ENCODE measurements at places on chromosomes 6 and 20.

GRCh38 chr6:167137881-167138280 lies 15.0 kb downstream of the CCR6 start:
- DNase-seq, result peak; percentile 77

GRCh38 chr6:53148684-53149083 lies at the start of gene GCM1:
Gene GCM1 (minus strand): TSS chr6:53148841. CDS start chr6:53145632, 3,209 bp downstream.
- DNase-seq, result no peak

DNA sequence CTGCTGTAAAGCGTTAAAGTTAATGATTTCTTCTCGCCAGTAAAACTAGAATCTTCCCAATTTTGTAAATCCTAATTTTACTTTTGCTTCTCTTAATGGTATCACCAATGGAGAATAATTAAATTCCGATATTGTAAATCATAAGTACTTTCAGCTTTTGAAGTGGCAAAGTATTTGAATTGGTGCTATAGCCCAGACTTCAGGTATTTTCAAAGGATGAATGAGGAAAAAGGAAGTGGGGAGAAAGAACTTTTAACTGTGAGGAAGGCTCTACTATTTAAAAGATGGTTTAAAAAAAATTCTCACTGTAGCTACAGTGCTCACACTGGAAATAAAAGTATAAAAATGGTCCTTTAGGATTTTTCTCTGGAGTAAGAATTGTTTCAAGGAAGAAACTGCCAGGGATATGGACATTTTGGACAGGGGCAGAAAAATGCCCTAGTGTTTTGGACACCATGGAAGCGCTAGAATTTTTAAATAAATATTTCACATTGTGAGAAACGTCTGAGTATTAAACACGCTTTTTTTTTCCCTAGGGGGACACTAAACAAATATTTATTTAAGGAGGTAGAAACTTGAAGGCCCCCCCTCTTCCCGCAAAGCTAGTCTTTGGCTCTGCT lies 1.3 kb upstream of the TAB2 start:
- DNase-seq, result no peak

GRCh38 chr6:967701-968100 lies 274.8 kb upstream of the EXOC2 start:
- DNase-seq, result no peak

GRCh38 chr6:1003394-1004160 lies 308.3 kb upstream of the FOXQ1 start:
- no peak for DNase-seq

GRCh38 chr20:1430004-1430451 lies 36.6 kb downstream of the NSFL1C start:
- no peak for DNase-seq

GRCh38 chr6:136396908-136397307 lies 107.3 kb upstream of the BCLAF1 start:
- DNase-seq, result no peak

- DNase-seq, result peak; percentile 22
These were observed 51.0 kb upstream of the ZFP64 start for GRCh38 chr20:52242237-52243230.

GRCh38 chr20:17524560-17524959 lies 6.6 kb downstream of the BFSP1 start:
- no peak for DNase-seq

DNA sequence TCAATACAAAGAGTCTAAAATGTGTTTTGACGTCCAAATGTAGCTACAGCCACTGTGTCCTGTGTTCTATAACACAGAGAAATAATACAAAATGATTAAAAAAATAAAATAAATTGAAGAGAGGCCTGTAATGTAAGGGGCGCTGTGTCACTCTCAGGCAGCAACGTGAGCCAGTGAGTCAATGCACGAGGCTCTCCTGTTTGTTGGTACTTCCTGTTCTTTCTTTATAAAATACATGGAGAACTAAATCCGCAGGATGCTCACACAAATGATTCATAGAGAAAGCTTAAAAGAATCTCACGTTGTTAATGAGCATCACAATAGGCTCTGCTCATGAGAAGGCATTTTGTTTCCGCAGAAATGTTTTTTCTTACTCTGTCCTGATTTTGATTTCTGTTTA lies 635.0 kb upstream of the AGPAT4 start:
- DNase-seq, result no peak

- DNase-seq, result no peak
These were observed 385.7 kb downstream of the GRIK2 start for GRCh38 chr6:101779051-101779844.

- no peak for DNase-seq
These were observed 26.1 kb upstream of the KCNQ5 start for GRCh38 chr6:72595812-72596211.

DNA sequence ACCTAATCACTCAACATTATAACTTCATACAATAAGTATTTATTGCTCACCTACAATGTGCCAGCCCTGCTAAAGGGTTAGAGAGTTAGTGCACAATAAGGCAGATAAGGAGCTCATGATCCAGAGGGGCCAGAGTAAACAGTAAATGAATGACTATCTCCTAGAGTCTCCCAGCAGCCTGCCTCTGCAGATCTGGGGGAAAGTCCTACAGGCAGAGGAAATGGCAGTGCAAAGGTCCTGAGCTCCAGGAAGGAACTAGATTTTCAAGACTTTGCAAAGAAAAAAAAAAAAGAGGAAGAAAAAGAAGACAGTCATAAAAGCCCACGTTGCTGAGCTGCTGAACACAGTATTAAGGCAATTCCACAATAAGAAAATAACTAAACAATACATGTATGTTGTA lies 160.1 kb downstream of the SIM1 start:
- DNase-seq, result no peak

GRCh38 chr6:68572975-68573374 lies 62.1 kb upstream of the ADGRB3 start:
- no peak for DNase-seq

- peak; percentile 8 for DNase-seq
These were observed 13.7 kb upstream of the PLCG1 start for GRCh38 chr20:41123631-41124030.

GRCh38 chr20:437787-438486 lies 24.4 kb downstream of the TBC1D20 start:
- DNase-seq, result no peak

- no peak for DNase-seq
These were observed 19.2 kb upstream of the SPDEF start for GRCh38 chr6:34575326-34575725.

DNA sequence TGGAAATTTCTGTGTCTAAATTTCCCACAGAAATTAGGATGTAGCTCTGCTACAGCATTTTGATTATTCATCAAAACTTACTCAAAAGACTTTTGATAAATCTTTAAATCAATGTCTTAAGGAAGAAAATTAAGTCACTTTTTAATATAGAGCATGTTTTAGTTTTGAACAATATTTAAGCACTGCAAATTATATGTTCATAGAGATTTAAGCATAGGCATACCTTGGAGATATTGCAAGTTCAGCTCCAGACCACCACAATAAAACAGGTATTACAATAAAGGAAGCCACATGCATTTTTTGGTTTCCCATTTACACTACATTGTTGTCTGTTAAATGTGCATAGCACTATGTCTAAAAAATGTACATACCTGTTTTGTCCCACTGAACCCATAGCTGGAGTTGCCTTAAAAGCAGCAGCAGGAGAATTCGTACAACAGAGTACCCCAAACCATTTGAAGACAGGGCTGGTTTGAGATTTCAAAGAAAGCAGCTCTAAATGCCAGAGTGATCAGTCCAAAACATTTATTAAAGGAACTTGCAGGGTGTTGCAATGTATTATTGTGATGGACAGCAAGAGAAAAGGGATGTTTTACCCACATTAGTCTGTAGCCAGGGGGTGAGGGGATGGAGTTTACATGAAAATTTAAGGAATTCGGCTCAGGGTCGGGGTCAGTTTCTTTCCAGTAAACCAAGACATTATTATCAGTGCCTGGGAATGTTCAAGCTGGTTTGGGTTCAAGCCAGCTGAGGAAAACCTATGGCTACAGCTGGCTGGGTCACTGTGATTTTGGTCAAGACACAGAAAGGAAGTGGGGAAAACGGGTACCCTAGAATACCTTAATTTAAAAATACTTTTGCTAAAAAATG lies 6.3 kb upstream of the LOC128125822 start:
- no peak for DNase-seq

- no peak for DNase-seq
These were observed 11.1 kb downstream of the ASF1A start for GRCh38 chr6:118905084-118905483.

DNA sequence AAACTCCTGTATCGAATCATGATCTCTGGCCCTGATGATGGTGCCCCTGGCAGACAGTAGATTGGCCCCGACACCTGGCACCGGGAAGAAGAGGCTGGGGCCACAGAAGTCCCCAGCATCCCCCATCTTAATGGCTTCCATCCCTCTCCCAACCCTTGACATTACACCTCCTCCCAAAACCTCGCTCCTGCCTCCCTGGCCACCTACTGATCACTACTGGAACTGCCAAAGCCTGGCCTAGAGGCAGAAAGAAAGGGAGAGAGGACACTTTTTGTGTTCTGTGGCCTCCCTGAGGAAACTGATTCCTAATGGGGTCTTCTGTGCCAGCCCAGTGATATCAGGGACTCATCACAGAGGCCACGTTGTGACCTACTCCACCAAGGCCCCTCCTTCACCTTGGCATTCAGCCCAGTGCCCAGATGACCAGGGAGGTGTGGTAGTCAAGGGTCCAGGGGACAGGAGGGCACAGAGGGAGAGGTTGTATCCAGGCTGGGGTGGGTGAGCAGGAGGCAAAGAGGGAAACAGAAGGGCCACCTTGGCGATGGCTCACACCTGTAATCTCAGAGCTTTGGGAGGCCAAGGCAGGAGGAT lies 6.1 kb downstream of the C20orf173 start:
- no peak for DNase-seq

- no peak for DNase-seq
These were observed 45.5 kb upstream of the THEMIS start for GRCh38 chr6:127946388-127946787.

GRCh38 chr6:169920359-169921020 lies 169.1 kb downstream of the ERMARD start:
- no peak for DNase-seq

- DNase-seq, result no peak
These were observed 648.5 kb downstream of the TFAP2A start for GRCh38 chr6:9766240-9766915.

GRCh38 chr6:66328200-66328599 lies 621.2 kb upstream of the EYS start:
- DNase-seq, result no peak

DNA sequence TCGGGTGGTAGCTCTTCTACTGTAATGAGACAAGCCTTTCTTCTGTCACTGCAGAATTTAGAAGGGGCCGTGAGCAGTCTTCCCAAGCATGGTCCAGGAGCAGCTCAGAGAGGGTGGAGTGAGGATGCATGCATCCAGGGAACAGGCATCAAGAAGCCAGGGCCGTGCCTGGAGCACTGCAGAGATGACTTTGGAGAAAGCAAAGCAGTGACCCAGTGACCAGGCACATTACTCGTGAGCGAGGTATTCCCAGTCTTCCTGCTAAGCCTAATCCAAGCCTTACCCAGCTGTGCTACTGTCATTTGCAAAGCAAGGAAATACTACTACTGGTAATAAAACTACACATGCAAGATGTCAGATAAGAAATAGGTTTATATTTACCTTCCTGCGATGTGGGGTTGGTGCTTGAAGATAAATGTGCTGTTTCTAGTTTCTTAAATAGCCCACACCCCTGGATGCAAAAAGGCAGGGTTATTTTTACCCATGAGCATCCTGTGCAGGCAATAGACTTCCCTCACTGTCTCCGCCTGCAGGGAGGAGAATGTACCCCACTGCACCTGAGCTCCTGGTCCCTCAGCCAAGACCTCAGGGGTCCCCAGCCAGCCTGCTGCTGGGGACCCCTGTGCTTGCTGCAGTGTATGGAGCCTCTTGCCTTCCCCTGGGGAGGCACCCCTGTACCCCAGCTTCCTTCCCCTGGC lies 62.9 kb downstream of the SSR1 start:
- DNase-seq, result no peak

DNA sequence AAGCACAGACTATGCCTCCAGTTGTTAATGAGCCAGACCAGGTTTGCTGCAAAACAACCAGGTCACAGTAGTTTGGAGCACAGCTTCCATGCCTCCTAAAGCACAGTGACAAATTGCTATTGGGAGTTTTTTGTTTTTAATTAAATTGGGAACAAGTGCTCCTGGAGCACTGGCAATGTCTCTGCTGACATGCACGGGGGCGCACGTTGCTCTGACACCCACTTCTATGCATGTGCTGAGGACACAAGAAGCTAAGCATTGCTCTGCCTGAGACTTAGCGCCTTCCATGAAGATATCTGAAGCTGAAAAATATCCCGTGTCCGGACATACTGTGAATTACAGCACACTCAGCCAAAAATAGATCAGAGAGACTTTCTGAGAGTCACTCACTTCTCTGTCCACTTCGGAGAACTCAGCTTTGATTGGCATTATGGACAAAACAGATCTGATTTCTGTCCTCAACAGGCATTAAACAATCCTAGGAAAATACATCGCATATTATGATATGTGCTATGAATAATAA lies 18.6 kb upstream of the GGTLC1 start:
- no peak for DNase-seq

GRCh38 chr20:3896302-3896701 lies 7.1 kb downstream of the PANK2 start:
- DNase-seq, result no peak

- peak; percentile 23 for DNase-seq
These were observed 376.9 kb downstream of the PHF3 start for GRCh38 chr6:64012351-64013001.

- DNase-seq, result no peak
These were observed 145.1 kb downstream of the MRPL14 start for GRCh38 chr6:43982084-43982625.

GRCh38 chr20:62433658-62434497 lies 6.5 kb upstream of the RBBP8NL start:
- DNase-seq, result no peak

- DNase-seq, result no peak
These were observed 82.0 kb downstream of the HS3ST5 start for GRCh38 chr6:114260810-114261209.

- DNase-seq, result no peak
These were observed 38.2 kb upstream of the CCN6 start for GRCh38 chr6:112015725-112016124.

DNA sequence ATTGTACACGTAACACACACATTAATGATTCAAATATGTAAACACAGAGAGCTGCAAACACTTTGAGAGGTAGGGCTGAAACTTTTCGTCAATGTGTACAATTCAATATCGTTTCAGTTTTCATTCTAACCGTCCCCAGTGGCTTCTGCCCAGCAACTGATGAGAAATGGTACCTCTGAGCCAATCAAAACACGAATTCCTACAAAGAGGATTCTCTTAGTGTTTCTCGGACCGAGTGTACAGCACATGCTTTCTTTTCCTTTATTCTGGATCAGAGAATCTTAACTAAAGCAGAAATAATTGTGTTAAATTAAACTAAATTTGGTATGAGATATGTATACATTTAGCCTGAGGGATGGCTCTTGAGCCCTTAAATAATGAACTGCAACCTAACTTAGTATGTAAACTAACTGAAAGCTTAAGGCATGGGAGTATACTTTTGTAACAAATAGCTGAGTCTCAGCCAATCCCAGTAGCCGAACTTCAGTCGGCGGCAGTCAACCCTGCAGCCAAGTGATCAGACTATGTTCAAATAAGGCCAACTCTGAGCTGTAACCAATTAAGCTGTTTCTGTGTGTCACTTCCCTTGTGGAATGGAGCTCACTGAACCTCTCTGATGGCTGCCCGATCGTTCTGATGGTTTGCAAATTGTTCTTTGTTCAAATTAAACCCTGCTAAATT lies 16.1 kb downstream of the BTN2A1 start:
- DNase-seq, result peak; percentile 29

- DNase-seq, result no peak
These were observed 62.4 kb upstream of the TMEM200A start for GRCh38 chr6:130303431-130303830.

Measured in NCI-H524 (cell line).